ENCODE measurements at places on chromosomes 3 and 15.

DNA sequence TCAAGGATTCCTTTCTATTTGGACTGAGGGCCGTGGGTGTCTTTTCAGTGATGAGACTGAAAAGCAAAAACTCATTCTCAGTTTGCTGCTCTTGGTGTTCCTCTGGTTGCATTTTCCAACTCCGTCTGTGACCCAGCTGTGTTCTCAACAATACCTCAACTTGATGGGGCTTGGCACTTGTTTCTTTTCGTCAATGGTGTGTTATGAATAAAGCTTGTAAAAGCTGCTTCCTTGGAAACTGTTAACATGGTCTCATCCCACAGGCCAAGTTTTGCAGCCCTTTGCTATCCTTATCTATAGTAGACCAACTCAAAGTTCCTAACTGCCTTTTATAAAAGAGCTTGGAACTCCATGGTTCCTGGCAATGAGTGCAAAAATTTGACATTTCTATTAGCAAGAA lies 142.5 kb upstream of the UBE2E1 start:
- no peak for DNase-seq

DNA sequence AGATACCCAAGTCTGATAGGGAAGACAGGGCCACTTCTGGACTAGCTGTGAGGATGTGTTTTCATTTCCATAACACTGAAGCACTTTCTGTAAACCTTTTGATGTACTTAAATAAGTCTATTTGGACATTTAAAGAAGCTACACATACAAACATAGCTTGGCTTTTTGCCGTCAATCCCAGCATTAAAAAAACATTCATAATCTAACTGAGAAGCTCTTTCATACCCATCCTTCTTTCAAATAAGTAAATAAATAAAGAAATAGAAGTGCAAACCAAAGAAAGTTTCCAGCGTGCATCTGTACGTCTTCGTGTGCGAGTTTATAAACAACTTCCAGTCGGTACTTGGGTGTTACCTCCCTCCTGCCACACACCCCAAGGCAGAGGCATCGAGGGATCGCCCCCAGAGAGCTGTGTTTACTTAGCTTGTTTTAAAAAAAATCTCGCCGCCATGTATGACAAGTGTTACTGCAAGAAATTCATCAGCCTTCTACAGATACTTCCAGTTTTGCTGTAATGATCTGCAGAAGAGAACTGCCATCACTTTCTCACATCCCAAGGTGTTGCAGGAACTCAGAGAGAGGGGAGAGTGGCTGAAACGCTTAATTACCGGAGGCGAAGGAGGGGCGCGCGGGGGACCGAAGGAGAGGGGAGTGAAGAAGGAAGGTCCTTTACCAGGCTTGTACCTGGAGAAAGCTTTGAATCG lies 9.0 kb upstream of the MEIS2 start:
- DNase-seq, result no peak

DNA sequence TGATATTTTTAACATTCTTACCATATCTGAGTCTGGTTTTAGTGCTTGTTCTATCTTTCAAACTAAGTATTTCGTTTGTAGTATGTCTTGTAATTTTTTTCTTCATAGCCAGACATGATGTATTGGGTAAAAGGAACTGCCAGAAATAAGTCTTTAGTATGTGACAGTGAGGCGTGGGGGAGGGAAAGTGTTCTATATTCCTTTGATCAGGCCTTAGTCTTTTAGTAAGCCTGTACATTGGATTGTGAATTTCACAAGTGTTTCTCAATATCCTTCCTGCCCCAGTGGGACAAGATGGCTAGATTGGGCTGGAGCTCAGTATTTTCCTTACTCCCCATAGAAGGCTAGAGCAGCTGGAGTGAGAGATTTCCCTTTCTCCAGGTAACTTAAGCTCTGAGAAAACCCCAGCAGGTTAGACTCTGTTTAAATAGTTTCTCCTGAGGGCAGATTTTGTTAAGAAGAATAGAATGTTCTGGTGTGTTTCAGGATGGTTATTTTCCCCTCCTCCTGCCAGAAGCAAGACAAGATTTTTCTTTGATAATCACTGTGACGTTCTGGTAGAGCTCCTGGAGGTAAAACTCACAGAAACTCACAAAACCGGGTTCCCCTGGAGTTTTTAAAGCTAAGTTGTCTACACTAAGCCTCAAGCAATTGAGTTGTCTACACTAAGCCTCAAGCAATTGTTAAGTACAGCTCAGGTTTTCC lies 140.7 kb upstream of the ARPP21 start:
- DNase-seq, result no peak

DNA sequence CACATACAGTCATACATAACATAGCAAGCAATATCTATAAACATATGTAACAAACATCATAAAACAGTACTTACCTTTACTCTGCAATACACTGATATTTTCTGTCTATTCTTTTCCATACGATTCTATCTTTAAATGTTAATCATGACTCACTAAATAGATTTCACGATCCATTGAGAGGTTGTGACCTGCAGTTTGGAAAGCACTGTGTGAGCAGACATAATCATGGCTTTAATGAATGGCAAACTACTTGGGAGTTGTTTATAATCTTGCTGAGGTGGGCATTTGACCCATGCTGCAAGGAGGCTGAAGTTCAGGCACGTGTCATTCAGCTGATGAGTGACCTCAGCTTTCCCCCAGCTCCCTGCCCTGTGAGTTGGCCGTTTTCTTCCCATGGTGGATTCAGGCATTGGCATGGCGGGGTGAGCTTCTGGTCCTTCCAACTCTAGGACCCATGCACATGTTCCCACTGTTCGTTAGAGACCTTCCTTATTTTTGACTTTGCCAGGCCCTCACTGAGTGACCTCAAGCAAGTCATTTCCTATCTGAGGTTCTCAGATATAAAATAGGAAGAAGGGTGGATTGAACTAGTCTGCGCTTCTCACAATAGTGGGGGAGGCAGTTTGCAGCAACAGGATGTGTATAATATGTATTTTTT lies 41.7 kb downstream of the PAQR5 start:
- no peak for DNase-seq

DNA sequence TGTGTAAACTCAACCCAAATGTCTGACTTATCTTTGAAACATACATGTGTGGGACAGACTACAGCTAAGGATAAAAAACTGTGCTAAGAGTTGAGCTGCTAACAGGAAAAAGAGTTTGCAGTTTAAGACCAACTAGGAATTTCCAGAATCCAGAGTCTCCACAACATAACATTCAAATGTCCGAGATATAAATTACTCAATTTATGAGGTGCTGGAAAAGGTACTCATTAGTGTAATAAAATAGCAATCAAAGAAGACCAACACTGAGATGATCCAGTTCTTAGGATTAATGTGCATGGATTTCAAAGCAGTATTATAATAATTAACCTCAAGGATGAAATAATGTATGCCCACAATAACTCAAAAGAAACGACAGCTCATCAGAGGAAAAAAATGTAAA lies 426.5 kb upstream of the KCNMB2 start:
- DNase-seq, result no peak

DNA sequence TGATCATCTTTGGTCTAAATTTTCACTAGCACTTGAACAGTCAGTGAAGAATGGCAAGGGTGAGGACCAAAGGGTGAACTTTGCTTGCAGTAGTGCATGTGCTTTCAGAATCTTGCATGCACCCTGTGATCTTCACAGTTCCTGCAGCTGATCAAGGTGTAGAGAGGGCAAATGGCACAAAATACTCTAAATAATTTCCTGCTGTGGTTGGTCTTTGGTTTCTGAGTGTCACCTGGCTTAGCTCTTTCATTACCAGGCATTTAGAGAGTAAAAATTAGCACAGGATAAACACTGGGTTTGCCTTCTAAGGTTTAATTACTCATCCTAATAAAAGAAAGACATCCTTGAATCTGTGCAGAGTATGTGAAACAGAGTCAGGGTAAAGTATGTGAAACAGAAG lies 11.4 kb downstream of the TIPARP start:
- no peak for DNase-seq

DNA sequence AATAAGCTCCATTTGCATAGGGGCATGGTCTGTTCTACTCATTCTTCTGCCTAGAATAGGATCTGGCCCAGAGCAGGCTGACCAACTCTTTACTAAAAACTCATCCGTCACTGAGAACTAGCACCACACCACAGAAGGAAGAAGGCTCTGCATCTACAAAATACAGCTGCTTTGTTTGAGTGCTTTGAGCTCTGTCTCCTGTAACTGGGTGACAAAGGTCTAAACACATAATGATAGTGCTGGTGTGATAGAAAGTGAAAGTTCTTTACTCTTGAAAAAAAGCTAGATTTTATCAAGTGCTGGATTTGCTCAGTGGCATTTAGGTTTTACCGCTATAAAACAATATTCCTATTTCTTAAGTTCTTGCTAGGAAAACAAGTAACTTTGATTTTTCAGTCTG lies 140.7 kb downstream of the FHIT start:
- DNase-seq, result no peak

DNA sequence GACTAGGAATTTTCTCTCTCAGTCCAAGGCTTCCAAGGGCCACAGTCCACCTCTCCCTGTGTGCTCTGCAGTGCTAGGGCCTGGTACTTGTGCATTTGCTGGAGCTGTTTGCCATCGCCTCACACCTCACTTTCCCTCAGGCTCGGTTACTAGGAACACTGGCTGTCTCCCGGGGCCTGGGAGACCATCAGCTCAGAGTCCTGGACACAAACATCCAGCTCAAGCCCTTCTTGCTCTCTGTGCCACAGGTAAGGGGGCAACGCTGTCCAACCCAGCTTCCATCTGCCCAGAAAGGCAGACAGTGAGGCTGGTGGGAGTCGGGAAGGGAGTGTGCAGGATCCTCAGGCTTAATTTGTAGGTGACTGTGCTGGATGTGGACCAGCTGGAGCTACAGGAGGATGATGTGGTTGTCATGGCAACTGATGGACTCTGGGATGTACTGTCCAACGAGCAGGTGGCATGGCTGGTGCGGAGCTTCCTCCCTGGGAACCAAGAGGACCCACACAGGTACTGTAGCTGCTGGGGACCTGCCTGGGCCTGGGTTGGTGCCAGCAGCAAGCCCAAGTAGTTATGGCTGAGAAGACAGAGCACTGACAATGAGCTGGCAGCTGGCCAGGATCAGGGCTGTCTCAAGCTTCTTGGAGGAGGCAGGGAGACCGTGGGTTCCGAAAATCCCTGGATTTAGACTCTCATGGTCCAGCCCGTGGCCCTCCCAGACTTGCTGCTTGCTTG lies 3.4 kb downstream of the PPM1M start:
- DNase-seq, result no peak

GRCh38 chr3:29324180-29324651 lies 43.3 kb downstream of the RBMS3 start:
- DNase-seq, result no peak

DNA sequence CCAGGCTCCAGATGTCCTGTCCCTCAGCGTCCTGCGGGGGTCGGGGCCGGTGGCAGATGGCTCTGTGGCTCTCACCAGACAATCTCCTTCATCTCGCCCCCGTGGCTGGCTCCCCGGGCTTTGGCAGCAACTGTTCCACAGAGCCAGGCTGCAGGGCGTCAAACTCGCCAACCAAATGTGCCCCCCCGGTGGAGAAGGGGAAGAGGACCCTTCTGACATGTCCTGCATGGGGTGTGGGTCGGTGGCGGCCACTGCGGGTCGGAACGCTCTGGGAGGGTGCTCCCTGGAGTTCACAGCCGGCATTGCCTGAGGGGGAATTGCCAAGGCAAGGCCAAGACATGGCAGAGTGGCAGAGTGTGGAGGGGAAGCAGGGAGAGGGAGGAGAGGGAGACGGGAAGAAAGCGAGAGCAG lies 36.0 kb downstream of the BDH1 start:
- no peak for DNase-seq

- peak; percentile 98 for DNase-seq
These were observed 333.9 kb downstream of the PTPRG start for GRCh38 chr3:61894988-61895935.

- no peak for DNase-seq
These were observed 227.4 kb upstream of the CFAP20DC start for GRCh38 chr3:59277201-59277600.

DNA sequence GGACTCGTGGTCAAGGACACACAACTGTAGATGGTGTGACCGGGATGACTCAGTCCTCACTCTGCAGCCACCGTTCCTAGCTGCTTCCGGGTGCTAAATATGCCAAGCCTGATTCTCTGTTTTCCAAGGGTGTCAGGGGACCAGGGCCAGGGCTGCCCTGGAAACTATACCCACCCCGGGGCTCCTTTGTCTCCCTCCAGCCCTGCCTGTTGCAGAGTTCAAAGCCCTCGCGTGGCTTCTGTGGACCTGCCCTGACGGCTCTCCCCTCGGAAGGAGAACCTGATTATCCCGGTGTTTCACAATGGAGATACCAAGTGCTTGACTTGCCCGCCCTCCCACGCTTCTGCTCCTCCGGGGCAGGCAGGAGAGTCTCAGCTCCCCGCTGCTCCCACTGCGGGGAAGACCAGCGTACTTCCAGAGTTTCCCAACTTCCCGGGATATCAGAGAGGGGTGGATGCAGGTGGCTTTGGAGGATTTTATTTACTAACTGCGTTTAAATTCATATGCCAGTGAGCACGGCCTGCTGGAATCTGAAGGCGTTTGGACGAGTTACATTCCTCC lies 125.0 kb downstream of the ASB7 start:
- DNase-seq, result no peak
